ENCODE measurements at places on chromosomes 5 and 9.
A peak's percentile ranks its signal among the peaks of the same experiment; 100 is the strongest.

DNA sequence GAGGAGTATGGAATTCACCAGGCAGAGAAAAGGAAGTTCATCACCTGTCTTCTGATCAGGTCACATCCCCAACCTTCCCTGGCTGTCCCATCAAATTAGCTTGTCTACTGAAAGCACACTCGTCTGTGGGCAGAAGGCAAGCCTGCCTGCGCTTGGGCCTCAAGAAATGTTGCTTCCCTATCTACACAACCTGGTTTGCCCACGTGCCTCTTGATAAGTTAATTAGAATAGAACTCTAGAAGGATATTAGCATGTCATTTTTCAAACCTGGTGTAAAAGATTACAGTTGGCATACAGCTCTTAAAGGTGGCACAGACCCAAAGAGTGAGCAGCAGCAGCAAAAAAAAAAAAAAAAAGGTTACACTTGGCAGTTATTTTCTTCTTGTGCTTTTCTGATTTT lies 5.1 kb downstream of the TTC23L start:
- no peak for DNase-seq

- no peak for DNase-seq
These were observed 201.8 kb downstream of the DRD1 start for GRCh38 chr5:175242207-175242606.

GRCh38 chr9:123338710-123339665 lies 17.0 kb upstream of the CRB2 start:
- DNase-seq = peak; percentile 35

- DNase-seq = no peak
These were observed 459.0 kb upstream of the ST8SIA4 start for GRCh38 chr5:101362067-101362466.

GRCh38 chr9:71690063-71690688 lies 78.1 kb downstream of the CEMIP2 start:
- DNase-seq = no peak

- no peak for DNase-seq
These were observed 37.2 kb downstream of the NUDT12 start for GRCh38 chr5:103525361-103525760.

DNA sequence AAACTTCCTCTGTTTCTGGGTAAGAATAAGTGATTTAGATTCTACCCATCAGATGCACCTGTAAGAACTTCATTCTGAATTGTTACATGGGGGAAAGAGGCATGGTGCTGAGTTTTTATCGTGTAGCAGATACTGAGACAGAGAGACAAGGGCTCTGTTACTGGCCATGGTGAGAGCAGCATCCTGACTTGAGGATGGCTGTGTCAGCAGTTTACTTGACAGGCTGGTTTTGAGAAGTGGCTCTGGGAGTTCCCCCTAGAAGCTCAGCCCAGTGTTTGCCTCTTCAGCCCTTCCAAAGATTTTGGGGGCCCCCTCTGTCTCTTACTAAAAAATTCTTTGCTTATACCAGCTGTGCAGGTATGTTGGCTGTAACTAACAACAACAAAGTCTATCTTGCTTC lies 510.5 kb downstream of the LRRC70 start:
- no peak for DNase-seq

- no peak for DNase-seq
These were observed 242.2 kb downstream of the FER start for GRCh38 chr5:108989761-108990392.

DNA sequence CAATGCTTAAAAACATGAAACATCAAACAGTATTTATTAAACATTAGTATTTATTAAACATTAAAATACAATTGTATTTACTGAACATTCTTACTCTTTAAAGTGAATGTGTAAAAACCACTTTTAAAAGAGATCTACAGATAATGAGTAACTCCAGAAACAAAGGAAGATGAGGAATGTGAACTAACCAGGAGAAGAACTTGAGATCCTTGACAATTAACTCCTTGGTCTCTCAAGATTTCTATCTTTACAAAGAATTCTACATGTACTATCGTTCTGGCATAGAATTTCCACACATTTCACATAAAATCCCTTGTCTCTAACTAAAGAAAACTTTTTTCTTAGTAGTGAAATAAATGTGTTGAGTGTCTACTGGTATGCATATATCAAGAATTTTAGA lies 28.7 kb upstream of the IFNE start:
- no peak for DNase-seq

DNA sequence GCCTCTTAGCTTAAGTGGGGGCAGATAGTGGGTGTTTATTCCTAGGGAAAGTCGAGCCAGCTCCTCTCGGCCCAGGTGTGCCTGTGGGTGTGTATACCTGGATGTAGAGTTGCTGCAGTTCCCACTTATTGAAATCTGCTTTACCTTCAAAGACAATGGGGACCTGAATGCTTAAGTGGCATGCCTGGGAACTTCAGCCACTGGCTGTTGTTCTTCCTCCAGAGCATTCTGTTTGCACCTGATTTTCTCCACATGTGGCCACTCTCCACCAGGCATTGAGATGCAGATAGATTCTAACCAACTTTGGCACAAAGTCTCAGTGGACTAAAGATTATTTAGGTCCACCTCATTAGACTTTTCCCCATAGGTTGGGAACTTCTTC lies 186.8 kb downstream of the ZNF462 start:
- DNase-seq = no peak

DNA sequence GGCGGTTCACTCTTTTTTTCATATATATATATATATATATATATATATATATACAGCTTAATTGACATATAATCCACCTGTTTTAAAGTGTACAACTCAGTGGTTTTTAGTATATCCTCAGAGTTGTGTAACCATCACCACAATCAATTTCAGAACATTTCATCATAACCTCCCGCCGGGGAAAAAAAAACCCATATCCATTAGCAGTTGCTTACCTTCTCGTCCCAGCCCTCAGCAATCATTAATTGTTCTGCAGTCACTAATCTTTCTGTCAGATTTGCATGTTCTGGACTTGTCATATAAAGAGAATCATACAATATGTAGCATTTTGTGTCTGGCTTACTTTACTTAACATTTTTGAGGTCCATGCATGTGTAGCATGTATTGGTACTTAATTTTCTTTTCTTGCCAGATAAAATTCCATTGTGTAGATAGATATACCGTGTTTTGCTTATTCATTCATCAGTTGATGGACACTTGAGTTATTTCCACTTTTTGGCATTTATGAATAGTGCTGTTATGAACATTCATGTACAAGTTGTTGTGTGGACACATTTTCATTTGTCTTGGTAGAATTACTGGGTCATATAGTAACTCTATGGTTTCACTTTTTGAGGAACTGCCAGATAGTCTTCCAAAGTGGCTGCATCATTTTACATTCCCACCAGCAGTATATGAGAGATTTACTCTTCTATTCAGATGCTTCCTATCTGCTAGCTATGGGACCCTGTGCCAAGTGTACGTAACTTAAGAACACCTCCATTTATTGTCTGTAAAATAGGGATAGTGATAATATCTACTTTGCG lies 3.5 kb upstream of the RNF145 start:
- no peak for DNase-seq

DNA sequence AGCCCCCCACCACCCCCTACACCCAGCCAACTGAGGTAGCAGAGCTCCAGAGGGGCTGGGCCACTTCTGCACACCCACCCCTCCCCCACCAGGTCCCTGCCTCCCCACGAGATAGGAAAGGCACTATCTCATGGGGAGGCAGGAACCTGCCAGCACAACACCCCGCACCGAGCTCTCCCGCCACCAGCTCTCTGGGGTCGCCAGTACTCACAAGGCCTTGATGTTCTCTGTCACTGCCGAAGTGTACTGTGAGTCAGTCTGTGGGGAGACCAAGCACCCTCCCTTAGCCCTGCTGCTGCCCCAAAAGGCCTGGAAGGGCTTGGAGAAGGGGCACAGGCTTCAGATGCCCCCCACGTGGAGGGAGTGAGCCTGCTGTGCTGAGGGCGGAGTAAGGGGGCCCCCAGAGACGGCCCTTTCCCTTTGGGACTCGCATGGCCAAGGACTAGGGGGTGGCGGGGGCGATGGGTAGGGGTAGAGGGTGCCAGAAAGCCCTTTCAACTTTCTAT lies 5.9 kb downstream of the MGAT4B start:
- DNase-seq = no peak

DNA sequence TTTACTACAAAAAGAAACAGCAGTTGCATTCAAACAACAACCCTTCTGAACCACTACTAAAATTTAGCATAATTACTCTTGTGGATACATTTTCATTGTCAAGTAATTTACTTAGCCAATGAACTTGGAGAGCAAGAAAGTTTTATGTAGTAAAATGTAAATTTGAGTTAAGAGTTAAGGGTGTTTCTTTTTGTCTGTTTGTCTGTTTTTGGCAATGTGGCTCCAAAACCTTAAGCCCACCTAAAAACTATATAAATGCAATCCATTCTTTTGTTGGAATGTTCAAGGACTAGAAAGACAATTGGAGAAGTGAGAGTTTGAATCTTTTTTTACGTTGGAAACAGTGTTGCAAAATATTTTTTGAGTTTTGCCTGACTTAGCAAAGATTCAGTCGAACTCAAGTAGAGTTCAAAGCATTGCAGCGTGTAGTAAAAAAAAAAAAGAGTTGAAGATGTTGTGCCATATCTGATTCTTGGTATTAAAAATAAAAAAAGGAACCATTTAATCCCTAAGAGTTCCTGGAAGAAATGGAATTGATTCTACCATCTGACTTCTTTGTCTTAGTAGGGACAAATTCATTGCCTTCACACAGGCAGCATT lies 867 bp downstream of the SYK start:
- no peak for DNase-seq

DNA sequence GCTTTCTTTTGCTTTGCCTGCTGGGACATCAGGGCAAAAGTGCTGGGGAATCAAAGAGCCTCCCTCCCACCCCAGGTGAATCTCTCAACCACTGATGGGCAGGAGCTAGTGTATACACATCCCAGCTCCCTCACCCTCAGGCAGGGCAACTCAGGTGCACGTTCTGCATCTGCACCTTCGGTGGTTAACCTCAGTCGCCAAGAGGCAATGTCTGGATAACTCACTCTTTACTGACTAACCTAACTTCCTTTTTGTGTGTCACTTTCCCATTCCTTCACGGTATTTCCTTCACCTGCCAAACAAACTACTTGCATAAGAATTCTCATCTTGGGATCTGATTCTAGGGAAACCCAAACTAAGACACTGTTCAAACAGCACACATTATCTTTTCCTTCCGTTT lies 26.3 kb downstream of the CNTFR start:
- no peak for DNase-seq

DNA sequence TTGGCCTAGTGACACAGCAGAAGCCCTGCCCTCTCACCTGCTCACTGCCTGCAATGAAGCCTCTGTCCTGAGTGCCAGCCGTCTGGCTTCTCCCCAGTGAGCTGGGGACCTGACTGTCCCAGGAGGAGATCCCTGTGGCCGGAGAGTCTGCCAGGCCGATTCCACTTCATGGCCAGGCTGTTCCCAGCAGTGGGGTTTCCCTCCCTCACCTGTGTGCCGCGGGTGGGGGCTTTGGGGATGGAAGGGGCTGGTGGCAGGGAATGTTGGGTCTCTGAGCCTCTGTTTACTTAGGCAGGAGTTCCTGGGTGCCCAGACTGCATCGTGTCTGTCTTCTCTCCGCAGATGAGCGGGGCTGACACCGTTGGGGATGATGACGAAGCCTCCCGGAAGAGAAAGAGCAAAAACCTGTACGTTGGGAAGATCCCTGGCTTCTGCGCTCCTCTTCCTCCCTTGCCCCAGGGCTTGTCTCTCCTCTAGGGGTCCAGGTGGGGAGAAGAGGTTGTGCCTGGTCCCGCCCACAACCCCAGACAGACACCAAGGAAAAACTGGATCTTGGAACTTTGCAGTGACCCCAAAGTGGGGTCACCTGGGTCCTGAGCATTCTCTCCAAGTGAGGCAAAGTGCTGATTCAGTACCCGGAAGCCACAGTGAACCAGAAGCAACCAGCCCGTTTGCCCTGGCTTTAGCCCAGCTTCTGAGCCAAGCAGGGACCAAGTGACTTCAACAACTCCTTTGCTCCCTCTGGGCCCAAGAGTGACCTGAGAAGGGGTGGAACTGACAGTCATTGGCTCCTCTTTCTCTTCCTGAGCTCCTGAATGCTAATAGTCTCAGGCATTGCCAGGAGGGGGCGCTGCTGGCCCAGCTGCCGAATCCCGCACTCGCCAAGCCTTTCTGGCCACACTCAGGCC lies 127.7 kb downstream of the RGS3 start:
- peak; percentile 88 for DNase-seq

DNA sequence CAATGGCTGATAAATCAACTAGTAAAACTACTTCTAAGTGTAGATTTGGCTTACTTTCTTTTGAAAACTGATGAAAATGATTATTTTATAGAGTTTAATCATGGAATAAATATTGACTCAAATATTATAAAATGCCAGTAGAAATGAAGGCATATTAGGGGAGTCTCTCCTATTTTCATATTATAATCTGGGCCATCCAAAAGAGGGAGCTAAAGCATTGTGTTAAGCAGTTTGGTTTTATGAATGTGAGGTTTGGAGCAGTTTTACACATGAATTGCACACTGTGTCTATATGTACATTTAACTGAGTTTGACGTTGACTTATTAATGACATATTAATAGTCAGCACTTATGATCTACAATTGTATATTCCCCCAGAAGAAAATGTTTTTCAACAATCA lies 17.4 kb downstream of the CDH9 start:
- no peak for DNase-seq

- peak; percentile 45 for DNase-seq
These were observed 29.0 kb downstream of the SARDH start for GRCh38 chr9:133709015-133709611.

- peak; percentile 82 for DNase-seq
These were observed 12.3 kb upstream of the KCNIP1 start for GRCh38 chr5:170491479-170491878.

DNA sequence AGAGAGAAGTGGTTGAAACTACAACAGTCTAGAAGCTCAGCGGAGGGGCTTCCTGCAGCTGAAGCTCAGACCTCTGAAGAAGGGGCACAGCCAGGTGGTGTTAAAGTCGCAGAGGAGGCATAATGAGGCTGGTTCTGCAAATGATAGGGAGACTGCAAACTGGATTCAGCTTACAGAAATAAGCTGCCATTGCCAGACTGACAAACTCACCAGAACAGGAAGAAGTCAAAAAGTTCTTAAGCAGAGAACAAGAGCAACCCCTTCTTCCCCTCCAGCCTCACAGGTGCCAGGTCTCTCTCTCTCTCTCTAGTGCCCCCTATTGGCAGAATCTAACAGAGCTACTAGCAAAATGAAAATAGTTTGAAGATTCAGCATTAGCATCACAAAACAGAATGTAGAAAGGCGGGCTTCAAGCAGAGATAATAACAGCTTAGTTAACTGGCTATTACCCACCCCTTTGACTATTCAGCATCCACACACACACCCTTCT lies 76.7 kb downstream of the GRAMD2B start:
- no peak for DNase-seq
